ENCODE measurements at places on chromosomes 3 and 15. TPM values are rescaled to one million over a fixed set of nuclear protein-coding genes. Genes with fewer than 3 reads are reported as not detected.

- ATAC-seq: no peak
Measured at GRCh38 chr15:66595332-66595731, 29.5 kb upstream of the LCTL start.

Gene CHAC1
- 31.8 TPM for total RNA-seq

DNA sequence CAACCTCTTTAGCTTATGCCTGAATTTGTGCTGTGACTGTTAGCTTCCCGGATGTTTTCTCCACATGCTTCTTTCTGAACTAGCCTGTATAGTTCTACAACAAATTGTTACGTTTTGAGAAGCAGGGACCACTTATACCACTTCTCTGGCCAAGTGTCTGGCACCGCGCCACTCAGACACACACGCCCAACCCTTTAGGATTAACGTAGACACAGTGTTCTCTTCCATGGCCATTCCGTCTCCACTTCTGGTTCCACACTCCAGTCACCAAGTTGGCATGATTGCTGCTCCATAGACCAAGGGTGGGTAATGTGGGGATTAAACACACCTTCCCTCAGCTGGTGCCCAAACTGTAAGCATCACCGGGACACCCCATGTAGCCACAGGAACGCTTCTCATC is 755 bp upstream of the TMEM108 start:
- no peak for ATAC-seq

GRCh38 chr3:45635475-45636256 is 41.1 kb downstream of the LIMD1 start:
- ATAC-seq: peak; percentile 40

Gene CNTN4
- 0.68 TPM for total RNA-seq

- peak; percentile 30 for ATAC-seq
Measured at GRCh38 chr15:52790941-52791751, 1.0 kb upstream of the ONECUT1 start.

DNA sequence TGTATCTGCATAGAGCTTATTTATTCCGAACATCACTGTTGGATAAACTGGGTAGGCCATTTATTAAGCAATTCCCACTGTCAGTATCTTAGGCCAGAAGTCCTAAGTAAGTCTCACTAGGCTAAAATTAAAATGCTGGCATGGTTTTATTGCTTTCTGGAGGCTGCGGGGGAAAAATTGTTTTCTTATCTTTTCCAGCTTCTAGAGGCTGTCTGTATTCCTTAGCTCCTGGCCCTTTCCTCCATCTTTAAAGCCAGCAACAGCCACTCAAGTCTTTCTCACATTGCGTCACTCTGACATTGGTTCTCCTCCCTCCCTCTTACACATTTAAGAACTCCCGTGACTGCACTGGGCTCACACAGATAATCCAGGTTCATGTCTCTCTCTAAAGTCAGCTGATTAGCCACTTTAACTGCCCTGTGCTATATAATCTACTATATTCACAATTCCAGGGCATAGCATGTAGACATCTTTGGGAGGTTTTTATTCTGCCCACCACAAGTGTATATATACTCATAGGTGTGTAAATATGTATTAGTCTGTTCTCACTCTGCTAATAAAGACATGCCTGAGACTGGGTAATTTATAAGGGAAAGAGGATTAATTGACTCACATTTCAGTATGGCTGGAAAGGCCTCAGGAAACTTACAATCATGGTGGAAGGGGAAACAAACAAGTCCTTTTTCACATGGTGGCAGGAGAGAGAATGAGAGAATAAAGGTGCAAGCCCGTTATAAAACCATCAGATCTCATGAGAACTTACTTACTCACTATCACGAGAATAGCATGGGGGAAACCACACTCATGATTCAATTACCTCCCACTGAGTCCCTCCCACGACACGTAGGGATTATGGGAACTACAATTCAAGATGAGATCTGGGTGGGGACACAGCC is 113.5 kb upstream of the SLC7A14 start:
- ATAC-seq: no peak

Gene SH2D7
- not detected for total RNA-seq

- no peak for ATAC-seq
Measured at GRCh38 chr3:52769786-52770455, 819 bp downstream of the NEK4 start.

GRCh38 chr3:81718311-81718710 is 43.1 kb downstream of the GBE1 start:
- no peak for ATAC-seq

DNA sequence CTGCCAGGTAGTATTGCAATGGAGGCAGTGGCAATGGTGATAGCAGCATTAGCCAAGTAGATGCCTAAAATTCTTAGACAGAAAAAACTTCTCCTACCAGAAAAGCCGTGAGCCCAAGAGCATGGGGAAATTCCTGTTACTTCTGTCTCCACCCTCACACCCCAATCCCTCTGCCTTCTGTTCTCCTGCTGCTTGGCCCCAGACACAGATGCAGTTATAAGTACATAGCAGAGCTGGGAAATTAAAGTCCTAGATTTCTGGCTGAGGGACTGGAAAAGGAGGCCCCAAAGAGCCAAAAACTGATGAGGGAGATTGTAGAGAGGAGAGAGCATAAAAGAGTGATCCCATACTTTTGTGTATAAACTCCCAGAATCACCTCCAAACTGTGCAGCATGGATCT is 166.9 kb downstream of the SMAD6 start:
- ATAC-seq: no peak

GRCh38 chr15:40098489-40099261 is 10.0 kb downstream of the BMF start:
- peak; percentile 66 for ATAC-seq

DNA sequence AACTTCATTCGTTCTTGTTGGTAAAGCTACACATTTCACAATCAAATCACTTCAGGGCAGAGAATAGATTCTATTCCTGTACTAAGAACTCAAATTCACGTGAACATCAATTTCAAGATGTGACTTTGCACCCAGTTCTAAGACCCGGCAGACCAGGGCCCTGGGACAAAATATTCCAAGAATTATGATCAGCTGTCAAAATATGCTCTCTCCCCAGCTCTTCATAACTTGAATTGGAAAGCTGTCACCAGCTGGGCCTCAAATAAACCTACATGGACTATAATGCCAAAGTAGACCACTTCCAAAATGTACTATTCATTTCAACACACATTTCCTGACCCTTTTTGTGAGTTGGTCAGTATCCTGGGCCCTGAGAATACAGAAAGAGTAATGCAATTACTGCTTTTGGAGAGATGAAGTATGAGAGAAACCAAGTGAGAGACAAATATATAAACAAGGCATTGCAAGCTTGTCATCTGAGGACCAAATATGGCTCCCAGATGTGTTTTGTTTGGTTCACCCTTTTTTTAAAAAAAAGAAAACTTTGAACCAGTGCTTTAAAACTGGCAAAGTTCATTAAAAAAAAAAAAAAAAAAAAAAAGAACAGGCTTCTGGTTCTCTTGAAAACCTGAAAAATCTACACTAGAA is 14.9 kb downstream of the MAGI1 start:
- ATAC-seq: no peak

DNA sequence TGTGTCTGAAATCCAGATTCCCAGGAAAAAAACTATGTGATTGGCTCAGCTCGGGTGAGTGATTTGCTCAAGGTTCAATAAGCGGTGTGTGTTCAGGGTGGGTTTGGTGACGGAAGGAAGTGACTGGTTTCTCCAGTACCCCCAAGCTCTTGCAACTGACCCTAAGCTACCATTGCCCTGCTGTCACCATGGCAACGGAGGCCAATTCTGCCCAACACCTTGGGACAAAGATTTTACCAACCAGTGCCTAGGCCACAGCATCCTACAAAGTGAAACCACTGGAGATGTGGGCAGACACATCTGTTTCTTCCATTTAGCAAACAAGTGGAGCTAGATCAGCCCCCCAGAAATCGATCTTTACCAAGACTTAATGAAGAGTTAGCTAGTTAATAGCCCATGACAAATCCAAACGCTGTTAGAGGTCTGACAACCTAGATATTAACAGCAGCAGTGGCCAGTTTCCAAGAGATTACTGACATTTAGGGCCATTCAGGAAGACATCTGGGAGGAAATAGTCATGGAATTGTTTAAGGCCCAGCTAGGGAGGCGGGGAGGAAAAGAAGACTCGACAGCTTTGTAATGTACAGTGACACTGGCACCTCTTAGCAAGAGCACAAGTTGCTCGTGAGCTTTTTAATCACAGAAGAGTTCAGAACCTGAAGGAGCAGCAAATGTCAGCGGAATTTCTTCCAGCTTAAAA is 195.9 kb downstream of the SLCO3A1 start:
- ATAC-seq: no peak

- no peak for ATAC-seq
Measured at GRCh38 chr3:13279532-13279910, 140.6 kb downstream of the NUP210 start.

- ATAC-seq: peak; percentile 18
Measured at GRCh38 chr3:32420126-32421038, 28.7 kb downstream of the CMTM7 start.

DNA sequence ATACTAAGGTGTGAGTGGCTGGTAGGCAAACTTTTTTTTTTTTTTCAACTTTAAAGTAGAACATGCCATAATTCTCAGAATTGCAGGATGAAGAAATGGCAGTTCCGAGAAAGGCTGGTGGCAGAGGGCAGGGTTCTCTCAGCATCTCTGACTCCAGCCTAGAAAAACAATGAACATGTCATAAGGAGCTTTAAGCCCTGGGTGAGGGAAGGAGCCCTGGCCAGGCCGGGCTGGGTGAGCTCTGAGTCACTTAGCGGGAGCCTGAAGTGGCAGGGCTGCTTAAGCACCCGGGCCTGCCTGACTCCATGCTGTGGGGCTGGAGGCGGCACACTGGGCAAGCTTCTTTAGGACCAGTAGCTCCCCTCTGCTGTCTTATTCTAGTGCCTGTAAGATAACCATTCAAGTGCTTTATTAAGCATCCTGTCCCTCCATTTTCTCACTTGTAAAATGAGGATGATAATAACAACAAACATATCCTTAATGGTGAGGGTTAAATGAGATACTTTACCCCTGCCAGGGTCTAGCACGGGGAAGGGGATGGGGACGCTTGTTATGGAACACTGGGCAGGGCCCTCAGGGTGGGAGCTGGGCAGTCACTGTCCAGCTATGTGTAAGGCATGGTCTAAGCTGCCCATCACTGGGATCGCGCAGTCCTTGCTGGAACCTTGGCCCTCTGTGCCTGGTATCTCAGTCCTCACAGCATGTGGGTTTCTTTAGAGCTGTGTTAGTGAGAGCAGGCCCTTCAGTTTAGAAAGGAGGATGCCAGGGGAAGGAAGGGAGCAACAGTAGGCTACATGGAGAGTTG is 18.4 kb downstream of the SMAD6 start:
- peak; percentile 89 for ATAC-seq

- ATAC-seq: peak; percentile 57
Measured at GRCh38 chr3:175149675-175150074, 290.5 kb downstream of the NAALADL2 start.

- no peak for ATAC-seq
Measured at GRCh38 chr3:136280961-136281360, 30.8 kb downstream of the PCCB start.

- ATAC-seq: no peak
Measured at GRCh38 chr15:92448370-92448769, 54.7 kb downstream of the ST8SIA2 start.

DNA sequence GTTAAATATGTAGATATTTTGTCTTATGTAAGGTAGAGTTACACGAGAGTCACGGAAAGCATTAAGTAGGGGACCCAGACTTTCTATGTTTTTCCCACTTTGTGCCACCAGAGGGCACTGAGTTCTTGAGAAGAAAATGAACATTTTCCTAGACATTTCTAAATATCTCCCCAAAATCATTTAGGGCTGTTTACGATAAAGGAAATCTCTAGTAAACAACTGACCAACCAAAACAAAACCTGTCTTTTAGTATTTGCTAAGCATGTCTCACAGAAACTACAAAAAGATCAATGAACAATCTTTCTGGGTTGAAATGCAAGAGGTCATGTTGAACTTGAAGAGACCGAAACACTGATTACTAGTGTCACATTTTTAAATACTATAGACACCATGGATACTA is 16.1 kb downstream of the POU1F1 start:
- ATAC-seq: no peak

- no peak for ATAC-seq
Measured at GRCh38 chr15:54033356-54033860, 55.2 kb downstream of the UNC13C start.

DNA sequence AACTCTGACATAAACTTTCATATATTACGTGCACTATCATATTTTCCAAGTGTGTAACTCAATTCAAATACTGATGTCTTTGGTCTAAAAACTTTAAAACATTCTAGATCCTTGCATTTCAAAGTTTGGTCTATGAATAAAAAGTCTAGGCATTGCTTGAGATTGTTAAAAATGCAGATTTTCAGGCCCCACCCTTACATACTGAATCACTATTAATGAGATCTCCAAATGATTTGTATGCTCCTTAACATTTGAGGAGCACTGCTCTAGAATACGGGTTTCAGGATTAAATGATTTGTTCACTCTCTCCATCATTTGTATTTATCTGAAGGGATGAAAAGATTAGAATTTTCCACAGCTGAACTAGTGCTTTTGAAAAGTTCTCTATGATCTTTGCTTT is 202.9 kb downstream of the KBTBD8 start:
- ATAC-seq: no peak

DNA sequence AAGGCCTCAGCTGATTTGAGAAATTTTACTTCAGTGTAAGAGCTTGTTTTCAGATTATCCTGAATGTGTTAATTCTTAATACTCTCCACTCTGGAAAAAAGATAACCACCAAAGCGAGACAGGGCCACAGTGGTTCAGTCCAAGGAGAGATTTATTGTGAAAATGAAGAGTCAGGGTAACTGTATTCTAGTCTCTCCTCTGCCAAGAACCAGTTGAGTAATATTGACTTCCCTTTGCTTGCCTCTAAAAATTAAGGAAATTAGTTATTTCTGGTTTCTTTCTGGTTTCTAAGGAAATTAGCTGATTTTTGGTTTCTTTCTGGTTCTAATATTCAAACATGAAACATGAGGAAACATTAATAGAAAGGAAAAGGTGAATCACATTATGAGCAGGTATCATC is 34.9 kb downstream of the PPP1R2 start:
- ATAC-seq: no peak

Gene WDR93
- not detected for total RNA-seq

DNA sequence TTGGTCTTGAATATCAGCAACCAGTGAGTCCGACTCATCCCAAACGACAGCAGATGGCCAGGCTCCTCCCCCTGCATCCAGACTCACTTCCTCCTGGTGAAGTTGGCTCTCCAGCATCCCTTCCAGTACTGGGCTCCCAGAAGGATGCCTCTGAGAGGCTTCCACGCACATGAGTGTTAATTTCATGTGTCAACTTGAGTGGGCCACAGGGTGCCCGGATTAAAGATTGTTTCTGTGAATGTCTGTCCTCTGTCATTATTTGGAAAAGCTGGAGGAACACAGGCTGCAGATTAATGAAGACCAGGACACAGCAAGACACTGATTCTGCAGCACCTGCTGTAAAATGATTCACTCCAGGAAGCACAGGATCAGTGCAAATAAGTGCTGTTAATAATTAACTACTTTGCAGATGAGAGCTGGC is 99.8 kb downstream of the ATP10A start:
- no peak for ATAC-seq

- ATAC-seq: no peak
Measured at GRCh38 chr3:10137178-10137577, 4.4 kb upstream of the VHL start.

Gene CHRD
- 0.84 TPM for total RNA-seq

Gene CD200
- 1.1 TPM for total RNA-seq

Gene LDHAL6B
- total RNA-seq: not detected

Measured in esophagus mucosa (tissue), 1 donor.